ENCODE measurements at places on chromosomes 11 and 22.

- DNase-seq, result no peak
These were observed 6.0 kb upstream of the CLCF1 start for GRCh38 chr11:67379061-67380058.

GRCh38 chr11:67484847-67485311, 2.1 kb downstream of the AIP start:
- no peak for DNase-seq

- DNase-seq, result no peak
These were observed 73.1 kb downstream of the RBFOX2 start for GRCh38 chr22:35955546-35955945.

DNA sequence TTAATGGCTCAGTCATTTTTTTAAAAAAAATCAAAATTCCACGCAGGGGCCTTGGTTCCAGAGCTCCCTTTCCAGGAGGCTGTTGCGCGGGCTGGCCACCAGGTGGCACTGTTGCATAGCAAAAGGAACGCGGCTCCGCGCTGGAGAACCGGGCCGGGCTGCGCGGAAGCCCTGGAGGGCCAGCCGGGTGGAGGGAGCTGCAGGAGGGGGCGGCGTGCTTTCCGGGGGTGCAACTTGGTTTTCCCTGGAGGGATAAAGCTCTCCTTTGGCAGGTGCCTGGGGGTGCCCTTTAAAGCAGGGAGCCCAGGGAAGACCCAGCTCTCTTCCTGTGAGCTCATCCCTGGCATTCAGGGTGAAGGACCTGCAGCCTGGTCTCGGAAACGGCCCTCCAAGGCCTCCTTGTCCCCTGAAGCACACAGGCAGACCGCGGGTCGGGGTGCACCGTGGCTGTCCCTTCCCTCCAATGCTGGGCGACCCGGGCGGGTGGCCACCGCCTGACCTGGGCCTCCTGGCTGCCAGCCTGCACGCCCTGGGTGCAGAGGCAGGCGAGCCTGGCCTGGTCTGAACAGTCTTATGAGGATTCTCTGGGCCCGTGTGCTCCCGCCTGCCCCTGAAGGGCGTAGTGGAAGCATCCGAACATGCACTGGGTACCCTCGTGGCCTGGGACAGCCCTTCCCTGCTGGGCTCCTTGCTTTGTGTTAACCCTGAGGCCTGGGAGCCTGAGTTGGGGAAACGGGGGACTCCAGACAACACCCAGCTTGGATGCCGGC, 23.4 kb downstream of the KRTAP5-5 start:
- no peak for DNase-seq

DNA sequence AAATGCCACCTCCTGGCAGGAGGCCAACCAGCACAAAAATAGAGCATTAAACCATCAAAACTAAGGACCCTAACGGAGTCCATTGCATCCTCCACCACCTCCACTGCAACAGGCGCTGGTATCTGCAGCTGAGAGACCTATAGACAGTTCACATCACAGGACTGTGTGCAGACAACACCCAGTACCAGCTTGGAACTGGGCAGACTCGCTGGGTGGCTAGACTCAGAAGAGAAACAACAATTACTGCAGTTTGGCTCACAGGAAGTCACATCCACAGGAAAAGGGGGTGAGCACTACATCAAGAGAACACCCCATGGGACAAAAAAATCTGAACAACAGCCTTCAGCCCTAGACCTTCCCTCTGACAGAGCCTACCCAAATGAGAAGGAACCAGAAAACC, 11.6 kb upstream of the TMEM45B start:
- DNase-seq, result no peak

- DNase-seq, result no peak
These were observed 510.2 kb downstream of the METTL15 start for GRCh38 chr11:28618416-28618815.

DNA sequence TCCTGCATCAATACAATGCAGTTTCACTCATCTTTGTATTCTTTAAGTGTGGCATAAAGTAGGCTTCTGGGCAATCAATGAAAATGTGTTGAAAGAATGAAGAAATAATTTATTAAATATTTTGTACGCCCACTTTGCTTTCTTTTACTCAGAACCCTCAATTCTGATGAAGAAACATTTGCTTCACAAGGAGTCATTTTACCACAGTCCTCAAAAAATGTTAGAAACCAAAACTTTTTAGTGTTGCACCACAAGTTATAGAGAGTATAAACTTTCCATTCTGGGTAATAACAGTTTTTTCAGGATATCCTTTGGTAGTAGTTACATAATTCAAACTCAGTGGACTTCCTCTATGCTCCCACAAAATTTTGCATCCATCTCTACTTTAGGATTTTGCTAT, 360.5 kb downstream of the DLG2 start:
- no peak for DNase-seq

- DNase-seq, result no peak
These were observed 96.9 kb downstream of the ATXN10 start for GRCh38 chr22:45768490-45768889.

- DNase-seq, result no peak
These were observed 11.9 kb downstream of the CHID1 start for GRCh38 chr11:898540-899190.

DNA sequence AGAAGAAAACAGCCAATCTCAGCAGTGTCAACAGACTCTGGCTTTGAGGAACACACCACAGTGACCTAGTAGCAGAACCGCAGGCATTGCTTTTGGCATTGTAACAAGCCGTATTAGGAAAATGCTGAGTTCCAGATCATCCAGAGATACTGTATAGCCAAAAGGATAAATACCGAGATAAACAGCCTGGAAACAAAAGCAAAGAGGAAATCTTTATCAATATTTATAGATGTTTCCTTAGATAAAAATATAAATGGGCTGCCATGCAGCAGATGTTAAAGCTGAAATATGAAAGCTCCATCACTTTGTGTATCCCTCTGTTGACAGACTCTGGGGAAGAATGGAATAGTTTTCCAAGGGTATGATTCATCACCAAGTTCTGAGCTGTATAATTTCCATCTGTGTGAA, 98.9 kb upstream of the TP53AIP1 start:
- DNase-seq, result no peak

- no peak for DNase-seq
These were observed 26.0 kb upstream of the GGTLC2 start for GRCh38 chr22:22618448-22618847.

DNA sequence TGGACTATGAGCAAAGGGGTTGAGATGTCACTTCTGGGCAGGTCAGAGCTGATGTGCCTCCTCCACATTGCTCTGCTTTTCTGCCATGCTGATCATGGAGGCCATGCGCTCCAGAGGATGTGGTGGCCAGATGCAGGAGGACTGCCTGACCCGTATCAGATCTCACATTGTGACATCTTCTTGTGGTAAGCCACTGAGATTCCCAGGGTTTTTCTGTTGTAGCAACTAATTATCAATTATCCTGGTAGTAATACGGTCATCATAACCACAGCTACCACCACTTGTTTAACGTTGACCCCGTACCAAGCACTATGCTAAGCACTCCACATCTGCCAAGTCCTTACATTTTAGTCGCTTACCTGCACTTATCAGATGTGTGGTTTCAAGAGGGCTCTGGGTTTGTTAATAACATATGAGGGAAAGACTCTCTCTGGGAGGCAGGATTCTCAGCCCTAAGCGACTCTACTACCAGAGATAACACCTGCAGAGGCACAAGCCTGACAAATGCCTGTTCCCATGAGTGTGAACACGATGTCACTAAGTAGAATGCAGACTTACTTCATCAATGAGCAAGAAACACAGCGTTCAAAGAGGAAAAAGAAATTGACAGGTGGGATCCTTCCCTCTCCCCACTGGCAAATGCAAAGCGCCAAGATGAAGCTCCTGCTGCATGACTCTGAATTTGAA, 63.6 kb upstream of the TIMP3 start:
- no peak for DNase-seq

DNA sequence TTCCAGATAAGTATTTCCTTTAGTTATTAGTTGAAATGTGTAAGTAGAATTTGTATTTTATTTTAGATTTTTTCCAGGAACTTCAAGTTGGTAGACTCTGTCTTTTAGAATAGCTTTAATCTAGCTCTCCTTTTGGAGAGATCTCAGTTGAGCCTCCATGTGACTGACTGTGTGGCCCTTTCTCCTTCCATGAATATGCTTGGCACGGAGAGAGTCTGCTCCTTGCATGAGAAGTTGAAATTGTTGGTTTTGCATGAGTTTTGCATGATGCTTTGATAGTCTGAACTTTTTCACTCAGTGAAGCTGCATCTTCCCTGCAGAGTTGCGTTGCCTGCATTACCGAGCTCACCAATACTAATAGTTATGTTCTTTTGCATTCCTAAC, 32.8 kb upstream of the CTTN start:
- no peak for DNase-seq
